WTC11 (cell line): ENCODE measurements at places on chromosomes 1 and 21. TPM values are rescaled to one million over a fixed set of nuclear protein-coding genes. Genes with fewer than 3 reads are reported as not detected.

The GJA5 gene
- total RNA-seq = 2.2 to 3.0 TPM (median 2.2 TPM) in 3 replicates

The DMRTA2 gene
- not detected in 3 replicates for total RNA-seq

The NBPF6 gene
- not detected in 3 replicates for total RNA-seq

The CACNA1S gene
- 0.02 to 0.09 TPM (median 0.07 TPM) in 3 replicates for total RNA-seq

The DPH2 gene
- total RNA-seq = 47.6 to 57.5 TPM (median 51.5 TPM) in 3 replicates

GRCh38 chr1:229693129-229693900 is 67.3 kb downstream of the URB2 start:
- no peaks in the 10 kb centered on the region for H3K27me3 ChIP-seq
- peaks cover 56% of the 10 kb centered on the region for H3K4me1 ChIP-seq
- no peak overlapping the region for H3K4me3 ChIP-seq
- H3K36me3 ChIP-seq = no peaks in the 10 kb centered on the region

GRCh38 chr1:61012341-61012761 is 70.0 kb upstream of the NFIA start:
- no peak overlapping the region for H3K4me3 ChIP-seq
- no peak for DNase-seq
- no peak overlapping the region for H3K27ac ChIP-seq
- H3K36me3 ChIP-seq = no peaks in the 10 kb centered on the region
- H3K4me1 ChIP-seq = peaks cover 39% of the 10 kb centered on the region

DNA sequence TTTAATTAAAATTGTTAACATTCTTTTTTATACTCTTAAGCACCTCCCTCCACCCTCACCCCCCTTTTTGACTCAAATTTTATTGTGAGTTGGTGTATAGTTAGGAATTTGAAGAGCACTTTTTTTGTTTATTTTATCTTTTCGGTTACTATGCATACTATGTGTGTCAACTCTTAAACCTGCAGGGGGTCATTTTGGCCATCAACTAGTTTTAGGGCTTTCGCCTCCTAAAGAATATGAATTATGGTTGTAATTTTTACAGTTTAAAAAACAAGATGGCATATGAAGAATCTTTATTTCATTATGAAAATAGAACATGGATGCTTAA is 9.7 kb downstream of the BACH1 start:
- no peak overlapping the region for H3K4me3 ChIP-seq
- no peak overlapping the region for H3K27ac ChIP-seq
- no peaks in the 10 kb centered on the region for H3K27me3 ChIP-seq
- H3K36me3 ChIP-seq = peaks cover 7% of the 10 kb centered on the region; the same call in 1 of the 2 replicates

- no peaks in the 10 kb centered on the region for H3K4me1 ChIP-seq
- H3K27me3 ChIP-seq = peaks cover 19% of the 10 kb centered on the region
- no peak overlapping the region for H3K4me3 ChIP-seq
Measured at GRCh38 chr1:34726861-34727260, 28.0 kb upstream of the GJB5 start.

GRCh38 chr1:169762699-169763098 is 28.8 kb upstream of the SELE start:
- no peak overlapping the region for H3K4me3 ChIP-seq
- peaks cover 9% of the 10 kb centered on the region; the same call in 1 of the 2 replicates for H3K4me1 ChIP-seq
- DNase-seq = no peak
- H3K36me3 ChIP-seq = peaks cover 16% of the 10 kb centered on the region
- no peak overlapping the region for H3K27ac ChIP-seq

- DNase-seq = no peak
- peaks cover 19% of the 10 kb centered on the region for H3K4me1 ChIP-seq
- H3K27ac ChIP-seq = no peak overlapping the region
Measured at GRCh38 chr1:145886390-145886789, 724 bp upstream of the ANKRD35 start.

DNA sequence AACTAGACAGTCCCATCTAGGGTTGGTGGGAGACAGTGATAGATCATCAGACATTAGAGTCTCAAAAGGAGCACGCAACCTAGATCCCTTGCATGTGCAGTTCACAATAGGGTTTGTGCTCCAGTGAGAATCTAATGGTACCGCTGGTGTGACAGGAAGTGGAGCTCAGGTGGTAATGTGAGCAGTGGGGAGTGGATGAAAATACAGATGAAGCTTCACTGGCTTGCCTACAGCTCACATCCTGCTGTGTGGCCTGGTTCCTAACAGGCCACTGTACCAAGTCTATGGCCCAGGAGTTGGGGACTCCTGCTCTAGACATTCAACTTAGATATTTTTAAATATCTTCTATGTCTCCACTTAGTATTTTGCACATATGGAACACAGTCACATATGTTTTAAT is 231.1 kb upstream of the NRIP1 start:
- peaks cover 3% of the 10 kb centered on the region for H3K36me3 ChIP-seq
- H3K4me3 ChIP-seq = no peak overlapping the region
- DNase-seq = no peak
- no peak overlapping the region for H3K27ac ChIP-seq

- H3K36me3 ChIP-seq = peaks cover 42% of the 10 kb centered on the region
- H3K27me3 ChIP-seq = peaks cover 2% of the 10 kb centered on the region; the same call in 1 of the 2 replicates
- no peak overlapping the region for H3K4me3 ChIP-seq
- DNase-seq = no peak
- H3K4me1 ChIP-seq = no peaks in the 10 kb centered on the region
- no peak overlapping the region for H3K27ac ChIP-seq
Measured at GRCh38 chr1:151774256-151774922, 11.1 kb upstream of the MRPL9 start.
